ENCODE measurements at places on chromosomes 5 and 9. TPM values are rescaled to one million over a fixed set of nuclear protein-coding genes. Genes with fewer than 3 reads are reported as not detected.

- DNase-seq = no peak
Observed at GRCh38 chr9:10009401-10009800, 603.4 kb downstream of the PTPRD start.

DNA sequence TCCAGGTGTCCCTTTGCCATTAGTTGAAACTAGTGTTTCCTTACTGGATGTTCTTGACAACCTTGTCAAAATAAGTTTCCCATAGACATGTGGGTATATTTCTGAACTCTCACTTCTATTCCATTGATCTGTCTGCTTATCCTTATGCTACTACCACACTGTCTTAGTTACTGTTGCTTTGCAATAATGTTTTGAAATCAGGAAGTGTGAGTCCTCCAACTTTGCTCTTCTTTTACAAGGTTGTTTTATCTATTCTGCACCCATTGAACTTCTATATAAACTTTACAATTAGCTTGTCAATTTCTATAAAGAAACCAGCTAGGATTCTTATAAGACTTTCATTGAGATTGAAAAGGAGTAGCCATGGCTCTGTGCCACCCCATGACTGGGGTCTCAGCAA is 24.3 kb downstream of the CD14 start:
- DNase-seq = no peak

GRCh38 chr5:39100851-39101396 is 26.7 kb upstream of the RICTOR start:
- no peak for DNase-seq

DNA sequence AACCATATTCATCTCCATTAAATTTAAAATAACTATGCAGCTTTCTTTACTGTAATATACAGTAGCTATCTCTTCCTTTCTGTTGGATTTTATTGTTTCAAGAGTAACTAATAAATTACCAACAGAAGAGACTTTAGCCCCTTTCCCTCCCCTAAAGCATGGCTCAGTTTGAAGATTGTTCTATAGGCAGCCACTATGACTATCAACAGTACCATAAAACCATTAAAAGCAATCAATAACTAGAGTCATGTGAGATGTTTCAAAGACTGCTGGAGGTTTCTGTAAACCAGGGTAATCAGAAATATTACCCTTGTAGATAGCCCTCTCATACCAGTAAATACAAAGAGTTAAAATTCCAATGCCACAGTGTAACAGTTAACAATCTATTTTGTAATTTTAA is 73.0 kb downstream of the TMEM161B start:
- no peak for DNase-seq

GRCh38 chr9:108002371-108002956 is 512.9 kb upstream of the KLF4 start:
- DNase-seq = no peak

GRCh38 chr9:127977009-127977883 is 3.5 kb downstream of the EEIG1 start:
- DNase-seq = no peak

DNA sequence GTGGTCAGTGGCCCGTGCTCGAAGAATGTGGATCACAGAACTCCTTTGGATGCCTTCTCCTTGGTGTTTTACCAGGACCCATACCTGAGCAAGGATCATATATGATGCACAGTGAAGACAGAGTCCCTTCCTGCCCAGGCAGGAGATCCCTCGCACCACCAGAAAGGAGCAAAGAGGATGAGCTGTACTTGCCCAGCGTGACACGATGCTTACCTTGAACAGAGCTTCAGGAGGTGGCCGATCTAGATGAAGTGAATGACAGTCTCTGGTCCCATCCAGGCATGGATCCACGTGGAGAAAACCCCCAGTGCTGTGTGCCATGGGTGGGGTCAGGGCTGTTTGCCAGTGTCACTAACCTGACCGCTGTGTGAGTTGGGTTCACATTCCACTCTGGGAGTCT is 455.4 kb downstream of the GADD45G start:
- no peak for DNase-seq

DNA sequence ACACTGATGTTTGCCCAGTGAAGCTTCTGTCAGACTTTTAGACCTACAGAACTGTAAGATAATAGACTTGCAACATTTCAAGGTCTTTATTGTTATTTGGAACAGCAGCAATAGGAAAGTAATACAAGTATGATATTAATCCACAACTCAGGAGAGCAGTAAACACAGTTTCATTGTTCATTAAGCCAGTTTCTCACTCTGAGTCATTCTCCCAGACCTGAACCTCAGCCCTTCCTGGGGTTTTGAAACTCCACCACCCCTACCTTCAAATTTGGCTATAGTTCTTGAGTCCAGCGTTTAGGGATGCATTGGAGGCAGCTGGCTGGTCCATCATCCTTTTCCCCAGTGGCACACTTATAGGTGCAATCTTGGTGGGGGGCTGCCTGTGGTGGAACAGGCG is 203.2 kb downstream of the RAB3C start:
- no peak for DNase-seq

GRCh38 chr9:120350596-120350995 is 229.4 kb downstream of the CDK5RAP2 start:
- DNase-seq = no peak

- DNase-seq = no peak
Observed at GRCh38 chr9:128145536-128145935, 3.7 kb upstream of the LCN2 start.

GRCh38 chr5:111194925-111195324 is 29.3 kb upstream of the CAMK4 start:
- DNase-seq = no peak

DNA sequence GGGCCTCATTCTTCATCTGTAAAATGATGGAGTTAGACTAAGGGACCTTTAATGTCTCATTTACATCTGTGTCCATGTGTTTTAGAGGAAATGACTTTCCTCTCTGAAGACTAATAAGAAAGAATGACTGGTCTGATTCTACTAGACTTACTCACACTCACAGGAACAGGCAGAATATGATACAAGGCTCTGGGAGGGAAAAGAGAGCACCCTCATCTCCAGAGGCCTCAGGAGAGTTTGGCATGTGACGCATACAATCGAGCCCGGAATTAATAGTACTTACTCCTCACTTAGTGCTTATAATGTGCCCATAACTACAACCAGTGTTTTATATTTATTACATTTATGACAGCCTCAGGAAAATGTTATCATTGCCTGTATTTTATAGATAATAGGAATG is 608.7 kb downstream of the KCTD16 start:
- DNase-seq = no peak

The HSDL2 gene
- polyA plus RNA-seq = 127 TPM

The OTP gene
- not detected for polyA plus RNA-seq

- peak; percentile 67 for DNase-seq
Observed at GRCh38 chr9:37415011-37415719, 7.3 kb upstream of the GRHPR start.

DNA sequence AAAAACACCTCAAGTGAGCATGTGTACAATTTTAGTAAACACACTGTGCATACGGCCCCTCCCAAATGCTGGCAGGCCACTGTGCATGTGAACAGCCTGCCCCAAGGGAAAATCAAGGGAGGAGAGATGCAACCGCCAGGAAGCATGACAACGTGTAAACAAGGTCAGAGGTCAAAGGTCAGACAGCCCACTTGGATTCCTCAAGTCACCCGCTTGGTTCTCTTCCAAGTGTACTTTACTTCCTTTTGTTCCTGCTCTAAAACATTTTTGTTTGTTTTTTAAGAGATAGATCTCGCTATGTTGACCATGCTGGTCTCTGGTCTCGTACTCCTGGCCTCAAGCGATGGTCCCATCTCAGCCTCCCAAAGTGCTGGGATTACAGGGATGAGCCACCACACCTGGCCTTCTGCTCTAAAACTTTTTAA is 126.7 kb upstream of the SHB start:
- DNase-seq = no peak

The COL15A1 gene
- 34.8 TPM for polyA plus RNA-seq

DNA sequence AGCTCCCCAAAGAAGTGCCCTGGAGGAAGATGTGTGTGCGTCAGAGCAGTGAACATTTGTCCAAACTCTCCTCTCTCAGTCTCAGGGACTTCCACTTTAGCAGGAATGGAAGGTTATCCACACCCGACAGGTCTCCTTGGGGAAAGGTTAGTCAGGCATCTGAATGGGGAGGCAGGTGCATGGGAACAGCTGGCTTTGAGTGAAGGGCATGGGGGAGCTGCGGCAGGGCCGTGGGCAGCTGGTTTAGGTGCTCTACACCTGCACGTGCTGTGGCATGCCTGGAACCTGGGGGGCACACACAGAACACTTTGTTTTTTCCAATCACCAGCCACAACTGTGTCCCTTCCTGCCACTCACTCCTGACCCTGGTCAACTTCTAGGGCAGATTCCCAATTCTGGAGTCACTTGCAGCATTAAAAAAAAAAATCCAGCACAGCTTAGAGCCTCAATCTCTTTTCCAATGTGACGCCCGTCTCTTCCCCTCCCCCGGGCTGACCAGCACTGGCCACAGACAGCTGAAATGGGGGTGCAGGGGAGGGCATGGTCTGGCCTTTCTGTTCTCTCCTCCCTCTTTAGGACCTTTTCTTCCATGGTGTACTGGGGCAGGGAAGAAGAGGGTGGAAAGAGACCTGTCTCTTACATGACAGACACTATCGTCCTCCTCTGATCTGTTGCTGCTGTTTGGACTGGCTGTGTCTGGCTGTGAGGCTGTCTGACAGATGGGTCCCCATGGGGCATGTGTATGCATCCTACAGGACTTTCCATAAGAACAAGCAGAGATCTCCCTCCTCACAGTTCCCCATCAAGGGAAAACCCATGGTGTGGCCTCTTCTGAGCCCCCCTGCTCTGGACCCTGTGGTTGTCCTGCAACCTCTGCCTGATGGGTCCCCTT is 9.5 kb upstream of the IL3 start:
- DNase-seq = no peak

The SLC1A1 gene
- 0.98 TPM for polyA plus RNA-seq

The RNF224 gene
- polyA plus RNA-seq = not detected

GRCh38 chr5:6029811-6030271 is 348.5 kb downstream of the MED10 start:
- DNase-seq = no peak

DNA sequence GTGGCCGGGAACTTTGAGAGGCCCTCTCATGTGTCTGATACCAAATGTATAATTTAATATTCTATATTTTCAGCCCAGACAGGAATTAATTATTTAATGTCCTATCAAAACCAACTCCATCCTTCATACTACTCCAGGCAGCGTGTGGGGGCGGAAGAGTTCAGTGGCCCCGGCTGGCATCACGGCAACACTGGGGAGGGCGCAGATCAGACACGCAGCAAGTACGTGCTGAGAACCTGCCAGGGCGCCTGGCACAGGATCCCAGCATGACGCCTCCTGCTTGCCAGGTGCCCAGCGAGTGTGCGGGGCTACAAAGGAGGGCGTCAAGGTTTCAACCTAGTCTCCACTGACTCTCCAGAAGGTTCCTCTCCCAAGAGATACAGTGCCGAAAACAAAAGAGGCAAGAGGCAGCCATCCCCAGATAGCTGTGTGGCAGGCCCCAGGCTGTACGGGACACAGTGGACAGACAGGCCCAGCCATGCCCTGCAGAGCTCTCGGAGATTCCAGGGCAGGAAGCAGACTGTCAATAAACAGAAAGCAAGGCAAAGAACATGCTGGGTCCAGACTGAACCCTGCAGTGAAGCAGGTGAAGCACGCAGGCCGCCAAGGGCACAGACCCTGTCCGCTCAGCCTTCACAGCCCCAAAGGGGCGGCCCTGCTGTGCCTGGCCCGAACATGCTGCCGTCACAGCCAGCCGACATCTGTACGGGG is 110.3 kb downstream of the VAV2 start:
- DNase-seq = peak; percentile 63

- peak; percentile 81 for DNase-seq
Observed at GRCh38 chr9:111036429-111036789, 1.9 kb downstream of the LPAR1 start.

- DNase-seq = no peak
Observed at GRCh38 chr5:113061846-113062780, 85.5 kb downstream of the DCP2 start.

- no peak for DNase-seq
Observed at GRCh38 chr9:110451726-110452125, 114.1 kb upstream of the TXNDC8 start.

GRCh38 chr5:176542135-176542595 is 5.0 kb upstream of the RNF44 start:
- no peak for DNase-seq

GRCh38 chr5:122702524-122702875 is 72.4 kb upstream of the SNX2 start:
- no peak for DNase-seq

DNA sequence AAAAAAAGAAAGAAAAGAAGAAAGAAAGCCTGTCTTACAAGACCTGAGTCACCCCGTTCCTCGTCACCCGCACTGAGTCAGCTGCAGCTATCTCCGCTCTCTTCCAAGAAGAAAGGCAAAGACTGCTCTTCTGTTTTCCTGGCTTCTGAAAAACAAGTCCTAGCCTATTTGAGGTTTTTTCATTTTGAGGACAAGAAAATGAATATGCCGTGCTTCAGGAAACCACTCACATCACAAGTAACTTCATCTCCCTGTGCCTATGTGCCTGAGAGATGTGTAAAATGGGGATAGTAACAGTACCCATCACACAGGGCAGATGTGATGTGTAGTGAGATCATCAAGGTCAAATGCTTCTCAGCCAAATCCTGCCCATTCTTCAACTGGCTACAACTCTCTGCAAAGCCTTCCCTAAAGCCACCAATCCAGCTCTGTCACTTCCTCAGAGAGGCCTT is 78.4 kb downstream of the GLDC start:
- DNase-seq = peak; percentile 48

DNA sequence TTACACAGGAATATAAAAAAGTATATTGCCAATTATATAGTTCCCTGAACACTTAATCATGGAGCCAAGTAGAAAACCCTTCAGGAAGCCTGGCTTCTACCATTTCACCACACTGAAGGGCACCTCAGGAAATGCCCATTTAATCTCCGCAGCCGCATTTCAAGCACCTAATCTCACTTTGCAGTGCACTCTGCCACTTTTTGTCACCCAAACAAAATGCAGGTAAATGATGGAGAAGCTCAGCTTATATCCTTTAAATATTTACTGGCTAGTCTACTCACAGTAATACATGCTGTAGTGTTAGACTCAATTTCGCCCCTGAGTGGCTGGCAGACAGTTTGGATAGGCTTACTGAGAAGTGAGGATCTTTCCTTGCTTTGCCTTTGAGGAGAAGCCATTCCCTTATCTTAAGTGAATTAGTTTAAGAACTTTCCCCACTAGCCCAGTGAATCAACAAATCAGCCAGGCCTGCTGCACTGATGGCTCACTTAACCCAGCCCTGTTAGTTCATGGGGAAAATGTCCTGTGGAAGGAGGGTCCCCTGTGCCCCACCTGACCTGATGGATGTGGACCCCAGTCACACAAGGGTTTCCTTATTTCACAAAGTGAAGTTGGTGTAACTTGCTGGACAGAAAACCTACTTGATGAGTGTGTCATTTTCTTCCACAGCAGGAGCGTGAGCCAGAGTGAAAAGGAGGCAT is 209.7 kb downstream of the CAAP1 start:
- DNase-seq = no peak

- DNase-seq = peak; percentile 52
Observed at GRCh38 chr9:135602789-135603481, 36.4 kb downstream of the GLT6D1 start.

- peak; percentile 15 for DNase-seq
Observed at GRCh38 chr9:137306066-137306849, 4.2 kb upstream of the NRARP start.

The C9orf50 gene
- not detected for polyA plus RNA-seq

The LECT2 gene
- not detected for polyA plus RNA-seq

All from adrenal gland (tissue), 19 donors.